ENCODE measurements at places on chromosomes 11 and 22.

- no peak for DNase-seq
Measured at GRCh38 chr22:46668116-46668515, 47.9 kb downstream of the GRAMD4 start.

- no peak for DNase-seq
Measured at GRCh38 chr22:47587861-47588577, 825.6 kb downstream of the TBC1D22A start.

- DNase-seq, result no peak
Measured at GRCh38 chr11:45169310-45170072, 23.1 kb downstream of the PRDM11 start.

GRCh38 chr22:42604403-42604802, 10.3 kb downstream of the POLDIP3 start:
- DNase-seq, result no peak

DNA sequence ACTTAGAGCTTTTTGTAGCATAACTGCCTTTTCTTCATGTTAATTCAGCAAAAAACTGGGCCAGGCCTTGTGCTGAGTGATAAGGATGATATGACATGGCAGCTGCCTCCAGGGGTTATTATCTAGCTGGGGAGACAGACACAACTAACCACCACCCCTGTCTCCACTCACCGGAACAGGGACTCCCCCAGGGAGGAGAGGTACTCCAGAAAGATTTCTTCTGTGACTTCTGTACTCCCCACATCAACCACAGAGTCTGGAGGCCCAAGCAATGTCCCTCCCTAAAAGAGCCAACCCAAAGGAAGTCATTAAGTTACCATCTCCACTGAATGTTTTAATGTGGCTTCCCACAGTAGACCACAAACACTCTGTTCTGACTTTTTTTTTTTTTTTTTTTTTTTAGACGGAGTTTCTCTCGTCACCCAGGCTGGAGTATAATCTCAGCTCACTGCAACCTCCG, 14.3 kb upstream of the PMM1 start:
- DNase-seq, result no peak

- DNase-seq, result no peak
Measured at GRCh38 chr11:82930734-82931133, 29.2 kb downstream of the DDIAS start.

GRCh38 chr22:44090571-44090905, 66.4 kb downstream of the PARVB start:
- DNase-seq, result no peak

GRCh38 chr11:12409621-12410005, 32.2 kb downstream of the PARVA start:
- no peak for DNase-seq

DNA sequence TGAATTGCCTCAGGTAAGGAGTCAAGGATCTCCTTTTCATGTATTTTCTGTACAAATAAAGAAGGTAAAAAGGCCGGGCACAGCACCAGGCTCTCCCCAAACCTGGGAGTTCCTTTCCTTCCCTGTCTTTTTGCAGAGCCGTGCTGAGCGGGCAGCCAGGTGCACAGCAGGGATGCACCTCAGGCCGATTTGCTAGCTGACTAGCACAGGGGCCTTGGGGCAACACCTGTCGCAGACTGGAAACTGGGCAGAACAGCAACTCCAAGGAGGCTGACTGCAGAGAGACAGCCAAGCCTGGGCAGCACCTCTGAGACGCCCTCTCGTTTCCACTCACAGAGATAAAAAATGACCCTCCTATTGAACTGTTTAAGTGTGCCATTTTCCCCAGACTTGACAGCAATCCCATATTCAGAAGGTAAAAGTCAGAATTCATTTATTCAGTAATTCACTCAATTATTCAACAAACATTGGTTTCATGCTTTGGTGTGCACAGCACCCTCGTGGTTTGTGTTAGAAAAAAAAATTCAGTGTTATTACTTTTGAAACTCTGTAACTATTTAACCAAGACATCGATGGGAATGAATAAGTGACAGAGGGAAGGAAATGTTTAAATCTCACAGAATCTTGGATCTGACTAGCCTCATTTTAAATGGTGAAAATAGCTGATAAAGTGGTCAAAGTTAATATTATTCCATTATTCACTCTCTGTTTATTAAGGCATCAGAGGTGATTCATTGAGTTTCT, 120.9 kb downstream of the GALNT18 start:
- no peak for DNase-seq

DNA sequence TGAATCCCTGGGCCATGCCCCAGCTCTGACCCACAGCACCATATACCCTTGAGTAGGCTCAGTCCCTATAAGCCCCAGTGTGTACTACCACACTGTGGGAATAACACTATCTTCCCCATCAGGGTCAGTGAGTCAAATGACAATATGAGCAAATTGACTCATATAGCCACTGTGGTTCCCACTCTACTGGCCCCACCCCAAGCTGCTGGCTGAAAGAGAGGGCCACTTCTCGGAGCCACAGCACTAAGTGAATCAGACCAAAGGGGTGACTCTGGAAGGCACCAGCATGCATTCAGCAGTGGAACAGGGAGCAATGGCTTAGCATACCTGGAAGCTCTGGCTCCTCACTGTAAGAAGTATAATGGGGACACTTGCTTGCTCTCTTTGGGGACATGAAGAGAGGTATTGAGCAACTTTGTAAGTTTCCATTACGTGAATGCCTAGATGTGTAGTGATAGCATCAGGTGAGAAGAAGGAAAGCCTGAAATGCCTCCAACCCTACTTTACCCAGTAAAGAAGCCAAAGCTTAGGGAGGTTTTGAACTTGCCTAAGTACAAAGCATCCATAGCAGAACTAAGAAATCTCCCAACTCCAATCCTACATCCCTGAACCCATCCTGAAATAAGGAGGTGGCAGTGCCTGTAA, 13.5 kb downstream of the CD59 start:
- no peak for DNase-seq

DNA sequence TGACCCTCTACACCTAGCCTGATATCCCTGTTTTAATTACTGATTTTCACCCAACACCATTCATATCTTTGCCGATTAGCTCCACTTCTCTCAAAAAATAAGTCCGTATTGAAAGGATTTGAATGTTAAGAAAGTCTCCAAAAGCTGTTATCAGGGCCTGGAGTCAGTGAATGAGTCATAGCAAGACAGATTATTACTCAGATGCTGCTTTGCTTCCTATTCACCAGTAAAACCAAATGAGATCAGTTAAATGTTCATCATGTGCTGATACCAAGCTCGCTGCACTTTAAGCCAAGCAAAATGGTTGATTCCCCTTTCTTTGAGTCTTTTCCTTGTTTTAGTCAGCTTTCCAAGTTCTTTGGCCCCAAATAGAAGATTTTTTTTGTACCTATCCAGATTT, 228.4 kb downstream of the FAT3 start:
- no peak for DNase-seq

DNA sequence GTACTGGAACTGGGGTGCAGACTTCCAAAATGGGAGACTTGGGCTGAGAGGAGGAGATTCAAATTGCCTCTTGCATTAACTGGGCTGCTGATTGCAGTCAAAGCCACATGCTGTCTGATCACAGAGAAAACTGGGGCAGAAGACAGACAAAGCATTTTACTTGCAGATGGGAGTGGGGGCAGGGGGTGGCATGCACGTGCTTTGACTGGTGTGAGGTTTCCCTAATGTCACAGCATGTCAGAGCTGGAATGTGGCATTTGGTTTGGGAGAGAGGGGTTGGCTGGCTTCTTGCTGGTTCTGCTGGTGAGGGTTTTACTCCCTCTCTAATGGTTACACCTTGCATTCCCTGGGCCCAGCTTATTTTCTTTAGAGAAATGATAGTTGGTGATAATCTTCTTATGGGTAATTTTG, 2.9 kb downstream of the TUB start:
- no peak for DNase-seq

DNA sequence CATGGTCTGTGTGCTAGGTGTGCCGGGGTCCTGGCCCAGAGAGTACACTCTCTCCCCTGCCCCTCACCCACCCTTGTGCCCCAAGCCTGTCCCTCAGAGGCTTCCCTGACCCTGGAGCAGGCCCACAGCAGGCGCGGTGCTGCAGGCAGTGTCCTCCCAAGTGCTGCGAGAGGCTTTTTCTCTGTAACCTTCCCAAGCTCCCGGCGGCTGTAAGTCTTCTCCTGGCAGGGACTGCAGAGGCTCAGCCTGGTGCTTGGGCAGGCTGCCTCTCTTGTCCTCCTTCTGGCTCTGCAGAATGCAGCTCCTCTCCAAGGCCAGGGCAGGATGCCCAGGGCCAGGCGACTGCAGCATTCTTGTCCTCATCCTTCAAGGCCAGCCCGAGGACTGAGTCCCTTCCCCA, 15.9 kb downstream of the RFPL1 start:
- DNase-seq, result no peak

DNA sequence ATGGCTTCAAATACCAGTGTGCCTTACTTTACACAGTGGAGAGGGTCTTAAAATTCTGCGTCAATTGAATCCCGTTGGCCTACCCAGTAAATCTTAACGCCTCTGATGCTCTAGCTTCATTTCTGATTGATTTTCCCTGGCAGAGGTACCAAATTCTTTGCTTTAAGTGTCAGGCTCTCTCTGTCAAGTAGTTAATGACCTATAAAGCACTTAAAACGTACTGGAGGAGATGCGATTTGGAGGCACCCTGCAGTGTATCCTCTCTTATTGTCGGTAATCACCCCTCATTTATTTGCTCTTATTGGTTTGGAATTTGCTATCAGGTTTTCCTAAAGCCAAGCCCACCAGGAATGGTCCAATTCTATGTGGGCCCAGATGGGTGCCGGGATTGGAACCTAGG, 59.2 kb downstream of the NFAM1 start:
- no peak for DNase-seq

- no peak for DNase-seq
Measured at GRCh38 chr11:65577756-65578109, 1.9 kb downstream of the EHBP1L1 start.

- DNase-seq, result no peak
Measured at GRCh38 chr22:17994424-17995108, 29.8 kb downstream of the MICAL3 start.

DNA sequence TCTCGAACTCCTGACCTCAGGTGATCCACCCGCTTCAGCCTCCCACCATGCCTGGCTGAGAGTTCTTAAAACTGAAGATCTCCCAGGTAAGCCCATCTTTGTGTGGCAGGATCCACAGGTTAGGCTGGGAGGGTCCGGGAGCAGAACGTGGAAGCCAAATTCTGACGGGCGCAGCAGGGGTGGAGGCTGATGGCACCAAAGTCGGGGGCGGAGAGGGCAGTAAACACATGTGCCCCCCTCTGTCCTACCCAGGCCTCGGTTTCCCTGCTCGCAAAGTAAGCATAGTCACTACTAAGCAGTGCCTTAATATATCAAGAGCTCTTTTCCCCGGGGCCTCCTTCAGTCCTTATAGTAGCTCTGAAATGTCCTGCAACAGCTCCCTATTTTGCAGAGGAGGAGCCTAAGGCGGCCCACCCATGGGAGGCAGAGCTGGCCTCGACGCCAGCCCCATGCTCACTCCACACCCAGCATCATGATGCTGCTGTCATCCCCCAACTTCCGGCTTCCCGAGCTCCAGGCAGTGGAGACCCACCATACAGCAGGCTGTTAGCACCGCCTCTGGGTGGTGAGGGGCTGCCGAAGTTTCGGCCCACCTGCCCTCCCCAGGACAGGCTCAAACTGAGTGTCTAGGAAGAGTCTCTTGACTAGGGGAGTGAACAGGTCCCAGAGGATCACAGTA, 230.0 kb downstream of the CTTN start:
- no peak for DNase-seq

- no peak for DNase-seq
Measured at GRCh38 chr22:41943661-41944209, 3.2 kb downstream of the CENPM start.

DNA sequence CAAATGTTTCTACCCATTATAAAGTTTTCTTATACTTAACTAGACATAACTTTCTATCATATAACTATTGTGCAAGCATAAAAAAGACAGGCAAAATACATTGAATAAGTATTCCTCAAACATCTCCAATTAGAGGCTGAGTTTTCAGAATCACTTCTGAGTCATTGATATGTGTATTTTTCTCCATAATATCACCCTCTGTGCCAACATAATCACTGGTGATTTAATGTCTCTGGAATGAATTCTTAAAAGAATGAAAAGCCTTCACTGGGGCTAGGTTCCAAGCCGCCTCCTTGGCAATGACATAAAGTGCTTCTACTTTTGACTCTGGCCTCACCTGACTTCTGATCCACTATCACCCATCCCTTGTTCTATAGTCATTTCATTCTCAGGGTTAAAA, 197.0 kb upstream of the E2F8 start:
- DNase-seq, result no peak

- DNase-seq, result no peak
Measured at GRCh38 chr22:41713004-41713403, 13.7 kb downstream of the MEI1 start.

DNA sequence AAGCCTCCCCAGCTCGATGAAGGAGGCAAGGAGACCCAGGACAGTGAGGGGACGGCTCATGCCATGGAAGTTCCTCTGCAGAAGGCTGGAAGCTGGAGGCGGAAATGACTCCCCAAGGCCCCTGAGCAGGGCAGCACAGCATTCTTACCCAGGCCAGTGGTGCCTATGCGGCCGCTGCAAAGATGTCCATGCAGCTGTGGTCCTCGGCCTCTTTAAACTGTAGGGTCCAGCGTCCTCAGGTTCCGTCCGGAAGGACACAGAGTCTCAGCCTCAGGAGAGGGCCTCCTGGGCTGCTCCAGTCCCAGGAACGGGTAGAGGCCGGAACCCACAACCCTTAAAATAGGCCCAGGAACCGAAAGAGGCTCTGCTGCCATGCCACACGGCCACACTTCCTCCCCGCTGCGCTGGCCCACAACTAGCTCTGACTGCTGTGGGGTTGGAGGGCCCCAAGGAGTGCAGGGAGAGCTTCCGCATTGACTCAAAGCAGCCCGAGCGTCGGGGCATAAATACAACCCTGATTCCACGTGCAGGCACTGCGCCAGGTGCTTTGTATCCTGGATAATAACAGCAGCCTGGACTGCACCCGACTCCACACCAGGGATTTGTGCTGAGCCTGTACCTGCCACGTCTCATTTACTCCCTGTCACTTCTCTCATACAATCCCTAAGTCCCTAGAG, 5.5 kb downstream of the KIAA0930 start:
- DNase-seq, result no peak

GRCh38 chr11:114606003-114606801, 10.6 kb upstream of the NXPE4 start:
- no peak for DNase-seq

- no peak for DNase-seq
Measured at GRCh38 chr11:29616611-29617010, 400.2 kb downstream of the KCNA4 start.

- DNase-seq, result no peak
Measured at GRCh38 chr11:113242767-113243397, 71.5 kb upstream of the TTC12 start.

GRCh38 chr11:74493791-74494630, 487 bp upstream of the LIPT2 start:
- no peak for DNase-seq

GRCh38 chr11:37774441-37774840, 1176.4 kb upstream of the RAG2 start:
- no peak for DNase-seq

DNA sequence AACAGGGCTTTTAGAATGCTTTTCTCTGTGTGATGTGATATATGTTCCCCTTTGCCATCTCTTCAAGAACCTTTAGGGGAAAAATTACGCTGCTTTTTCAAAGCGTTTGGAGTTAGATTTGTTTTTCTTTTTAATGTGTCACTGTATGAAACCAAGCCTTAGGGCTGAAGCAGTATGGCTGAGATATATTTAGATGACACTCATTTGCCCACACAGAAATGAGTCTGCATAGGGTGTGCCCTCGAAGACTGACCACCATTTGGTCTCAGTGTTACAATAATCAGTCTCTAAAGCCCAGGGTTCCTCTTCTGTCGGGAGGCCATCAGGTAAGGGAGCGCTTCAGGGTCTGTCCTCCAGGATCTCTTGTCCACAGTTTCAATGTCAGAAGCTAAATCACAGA, 213.0 kb upstream of the NCAM1 start:
- no peak for DNase-seq

- DNase-seq, result no peak
Measured at GRCh38 chr11:44694443-44694842, 32.3 kb upstream of the TSPAN18 start.
